ENCODE measurements at places on chromosomes 12 and 14.
A peak's percentile ranks its signal among the peaks of the same experiment; 100 is the strongest.

- DNase-seq, result no peak
Observed at GRCh38 chr12:124301084-124301654, 6.3 kb downstream of the RFLNA start.

DNA sequence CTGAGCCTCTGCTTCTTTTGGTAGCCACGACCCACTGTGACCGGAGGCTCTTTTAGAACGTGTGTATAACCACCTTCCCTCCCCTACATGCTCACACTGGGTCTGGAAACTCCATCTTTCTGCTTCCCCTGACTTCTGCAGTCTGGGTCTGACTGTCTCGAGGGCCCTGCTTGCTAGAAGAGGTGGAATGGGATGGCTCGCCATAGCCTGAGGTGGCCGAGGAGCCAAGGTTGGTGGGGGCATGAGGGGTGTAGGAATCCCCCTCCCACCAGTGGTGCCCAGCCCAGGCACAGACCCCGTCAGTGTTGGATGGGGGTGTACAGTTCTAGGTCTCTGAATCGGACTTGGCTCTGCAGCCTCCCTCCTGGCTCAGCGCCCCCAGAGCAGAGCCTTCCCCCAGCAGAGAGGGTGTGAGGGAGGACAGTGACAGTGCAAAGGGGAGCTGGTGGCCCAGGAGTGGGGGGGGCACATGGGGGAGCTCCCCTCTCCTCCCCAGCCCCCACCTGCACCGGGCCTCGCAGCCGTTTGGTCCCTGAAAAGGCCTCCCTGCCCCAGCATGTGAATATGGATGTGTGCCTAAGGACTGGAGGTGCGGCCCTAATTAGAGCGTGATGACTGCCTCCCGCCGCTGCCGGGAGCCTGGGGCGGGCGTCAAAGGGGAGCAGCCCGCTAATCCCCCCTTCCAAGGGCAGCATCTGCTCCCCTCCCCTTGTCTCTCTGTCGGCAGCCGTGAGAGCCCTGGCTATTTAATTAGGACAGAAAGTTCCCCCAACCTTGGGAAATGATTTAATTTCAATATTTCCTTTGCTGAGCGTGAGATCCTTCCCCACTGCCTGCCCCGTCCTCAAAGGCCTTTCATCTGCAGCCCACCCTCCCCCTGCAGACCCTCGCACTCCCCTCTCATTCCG lies 196.2 kb upstream of the C14orf180 start:
- no peak for DNase-seq

DNA sequence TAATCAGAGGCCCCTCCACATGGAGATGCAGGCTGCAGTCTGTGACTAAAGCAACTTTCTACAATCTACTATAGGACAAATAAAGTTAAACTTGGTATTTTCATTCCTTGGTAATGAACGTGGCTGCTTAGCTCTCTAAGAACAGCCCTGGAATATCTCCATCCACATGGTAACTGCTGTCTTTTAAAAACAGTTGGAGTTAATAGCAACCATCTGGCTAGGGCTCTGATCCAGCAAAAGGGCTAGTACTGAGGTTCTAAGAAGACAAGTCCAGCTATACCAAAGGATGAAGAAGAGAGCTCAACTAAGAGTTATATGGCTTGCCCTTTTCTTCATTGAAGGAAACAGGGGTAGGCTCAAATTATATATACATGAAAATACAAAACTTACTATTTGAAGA lies 920.1 kb downstream of the FLRT2 start:
- no peak for DNase-seq

GRCh38 chr12:105235281-105235731 lies 668 bp downstream of the APPL2 start:
- peak; percentile 25 for DNase-seq

- DNase-seq, result no peak
Observed at GRCh38 chr14:76713121-76713520, 48.1 kb upstream of the VASH1 start.

- no peak for DNase-seq
Observed at GRCh38 chr12:15763328-15763727, 25.9 kb downstream of the EPS8 start.

DNA sequence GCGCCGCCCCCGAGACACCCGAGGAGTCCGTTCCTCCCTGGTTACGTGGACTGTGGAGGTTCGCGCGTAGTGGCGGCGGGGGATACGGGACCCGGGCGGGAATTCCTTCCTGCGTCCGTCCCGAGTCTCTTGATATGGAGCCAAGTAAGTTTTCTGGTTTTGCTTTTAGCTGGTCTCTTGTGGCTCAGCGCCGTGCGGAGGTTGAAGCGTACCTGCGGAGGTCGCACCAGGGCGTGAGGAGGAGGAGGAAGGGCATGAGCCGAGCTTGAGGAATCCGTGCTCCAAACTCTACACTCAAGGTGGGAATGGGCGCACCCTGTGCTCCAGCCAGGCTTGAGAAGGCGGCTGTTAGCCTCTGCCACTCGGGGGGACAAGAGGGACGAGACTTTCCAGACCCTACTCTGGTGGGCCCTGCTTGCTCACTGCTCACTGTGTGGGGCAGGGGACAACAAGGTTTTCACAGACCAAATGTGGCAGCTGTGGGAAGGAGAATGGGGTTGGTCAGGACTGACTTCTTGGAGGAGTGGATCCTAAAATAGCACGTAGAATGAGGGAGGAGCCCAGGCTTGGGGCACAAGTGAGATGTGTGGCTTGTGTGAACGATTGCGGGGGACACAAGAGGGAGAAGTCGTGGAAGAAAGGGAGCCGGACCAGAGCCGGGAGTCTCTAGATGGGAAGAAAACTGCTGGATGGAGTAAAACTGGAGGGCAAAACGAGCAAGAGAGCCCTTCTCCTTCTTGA lies 577 bp downstream of the ATG101 start:
- DNase-seq, result no peak

DNA sequence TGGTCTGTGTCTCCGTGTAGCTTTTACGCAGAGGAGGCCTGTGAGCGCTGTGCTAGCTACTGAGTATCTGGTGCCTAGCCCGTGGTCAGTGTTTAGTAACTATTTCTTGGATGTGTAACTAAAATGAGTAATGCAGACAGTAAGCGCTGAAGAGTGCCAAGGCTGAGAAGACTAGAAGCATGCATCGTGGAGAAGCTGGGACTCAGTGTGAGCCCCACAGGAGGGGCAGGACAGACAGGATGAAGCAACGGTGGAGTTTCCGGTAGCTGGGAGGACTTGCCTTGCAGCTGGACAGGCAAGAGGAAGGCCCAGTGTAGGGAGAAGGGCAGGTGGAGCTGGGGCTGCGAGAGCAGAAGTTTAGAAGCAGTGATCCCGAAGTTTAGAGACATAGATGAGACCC lies 233.4 kb upstream of the FKBP4 start:
- DNase-seq, result no peak

GRCh38 chr12:70774055-70774454 lies 136.8 kb upstream of the PTPRB start:
- DNase-seq, result no peak

GRCh38 chr14:70239802-70240201 lies 51.1 kb upstream of the SLC8A3 start:
- DNase-seq, result no peak

GRCh38 chr12:12548713-12549112 lies 13.9 kb downstream of the DUSP16 start:
- DNase-seq, result no peak

GRCh38 chr12:111057701-111058425 lies 137.5 kb upstream of the MYL2 start:
- DNase-seq, result no peak

GRCh38 chr12:33129500-33129899 lies 232.9 kb upstream of the PKP2 start:
- no peak for DNase-seq

DNA sequence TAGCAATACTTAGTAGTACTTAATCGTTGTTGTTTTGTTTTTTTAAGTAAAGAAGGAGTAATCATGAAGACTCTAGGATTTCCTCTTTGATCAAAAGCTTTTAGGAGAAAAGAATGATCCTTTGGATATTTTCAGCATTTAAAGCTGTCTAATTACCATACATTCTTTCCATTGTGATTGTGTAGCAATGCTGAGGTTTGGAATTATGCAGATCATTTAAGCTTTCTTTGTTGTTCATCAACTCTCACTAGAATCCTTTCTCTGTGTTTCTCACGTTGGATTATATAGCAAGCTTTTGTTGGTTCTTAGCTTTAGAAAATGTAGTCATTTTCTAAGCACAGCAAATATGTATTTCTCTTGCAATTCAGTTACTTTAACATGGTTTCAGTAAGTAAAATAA lies 25.8 kb downstream of the CCDC91 start:
- no peak for DNase-seq

DNA sequence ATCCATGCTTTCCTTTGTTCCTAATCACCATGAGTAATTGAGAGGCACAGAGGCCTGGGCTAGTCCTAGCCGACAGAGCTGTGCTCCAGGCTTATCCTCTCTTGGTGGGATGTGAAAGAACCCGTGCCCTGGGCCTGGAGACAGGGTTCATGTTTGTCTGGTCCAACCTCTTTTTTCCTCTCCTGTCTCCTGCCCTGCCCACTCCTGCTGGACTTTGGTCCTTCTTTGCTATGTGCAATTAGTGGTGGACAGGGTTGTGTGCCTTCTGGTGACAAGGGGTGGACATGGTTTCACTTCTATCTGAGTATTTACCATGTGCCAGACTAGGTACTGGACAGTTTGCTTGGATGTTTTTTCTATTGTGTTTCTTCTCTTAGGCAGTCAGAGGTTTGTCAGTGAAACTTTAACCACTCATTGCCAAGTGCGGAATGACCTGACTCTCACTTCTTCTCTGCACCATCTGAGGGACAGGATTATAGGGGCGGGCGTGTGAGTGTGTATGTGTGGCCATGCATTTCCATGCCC lies 126.1 kb downstream of the SMOC1 start:
- DNase-seq, result peak; percentile 8

DNA sequence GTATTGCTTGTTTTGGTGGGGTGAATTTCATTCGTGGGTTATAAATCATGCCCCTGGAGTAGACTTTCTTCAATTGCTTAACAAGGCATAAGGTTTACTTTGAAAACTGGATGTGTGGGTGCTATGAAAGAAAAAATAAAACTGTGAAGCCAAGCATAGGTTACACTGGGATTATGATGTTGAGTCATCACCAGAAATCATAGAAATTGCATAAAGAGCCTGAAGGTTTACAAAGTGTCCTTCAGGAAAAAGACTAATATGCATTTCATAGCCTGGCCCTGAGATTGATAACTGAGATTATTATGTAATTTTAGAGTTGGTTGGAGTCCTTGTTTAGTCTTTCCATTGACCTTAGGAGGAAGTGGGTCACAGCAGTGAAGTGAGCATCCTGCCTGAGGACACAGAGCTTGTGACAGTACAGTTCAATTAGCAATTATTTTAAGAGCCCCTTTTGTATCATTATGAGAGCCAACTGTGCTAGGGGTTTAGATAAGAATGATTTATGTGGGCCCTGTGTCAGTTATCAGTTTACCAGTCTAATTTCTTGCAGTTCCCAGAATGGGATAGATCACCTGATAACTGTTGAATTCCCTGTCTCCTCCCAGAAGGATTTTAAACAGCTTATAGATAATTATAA lies 13.6 kb downstream of the LRRK2 start:
- no peak for DNase-seq

Measured in LoVo (cell line).